ENCODE measurements at places on chromosomes 1 and 21.

GRCh38 chr1:84253891-84254290 is 47.6 kb upstream of the SAMD13 start:
- no peak for DNase-seq

DNA sequence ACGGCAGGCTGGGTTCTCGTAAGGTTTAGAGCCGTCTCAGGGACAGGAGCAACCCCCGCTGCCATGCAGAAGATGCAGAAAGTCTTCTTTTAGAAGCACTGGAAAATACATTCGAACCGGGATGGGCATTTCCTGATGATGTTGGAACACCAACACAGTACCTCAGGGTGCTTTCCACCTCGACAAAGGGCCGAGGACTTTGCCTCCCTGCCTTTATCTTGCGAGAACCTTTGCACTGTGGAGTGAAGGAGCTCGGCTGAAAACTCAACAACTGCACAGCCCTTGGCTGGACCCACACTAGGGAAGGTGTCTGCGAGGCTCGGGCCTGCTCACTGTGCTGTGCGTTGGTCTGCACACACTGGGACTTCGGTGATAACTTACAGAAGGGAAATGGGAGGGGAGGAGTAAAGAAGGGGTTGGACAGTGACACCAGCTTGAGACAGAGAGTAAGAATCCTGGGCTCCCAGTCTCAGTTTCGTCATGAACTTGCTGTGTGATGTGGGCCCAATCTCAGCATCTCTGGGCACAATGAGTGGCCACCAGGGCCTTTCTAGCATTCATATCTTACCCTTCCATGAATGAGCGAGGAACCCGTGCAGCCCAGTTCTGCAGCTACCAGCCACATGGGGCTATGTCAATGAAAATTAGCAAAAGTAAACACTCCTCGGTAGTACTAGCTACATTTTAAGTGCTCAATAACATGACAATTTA is 18.2 kb downstream of the RCAN1 start:
- DNase-seq, result no peak

DNA sequence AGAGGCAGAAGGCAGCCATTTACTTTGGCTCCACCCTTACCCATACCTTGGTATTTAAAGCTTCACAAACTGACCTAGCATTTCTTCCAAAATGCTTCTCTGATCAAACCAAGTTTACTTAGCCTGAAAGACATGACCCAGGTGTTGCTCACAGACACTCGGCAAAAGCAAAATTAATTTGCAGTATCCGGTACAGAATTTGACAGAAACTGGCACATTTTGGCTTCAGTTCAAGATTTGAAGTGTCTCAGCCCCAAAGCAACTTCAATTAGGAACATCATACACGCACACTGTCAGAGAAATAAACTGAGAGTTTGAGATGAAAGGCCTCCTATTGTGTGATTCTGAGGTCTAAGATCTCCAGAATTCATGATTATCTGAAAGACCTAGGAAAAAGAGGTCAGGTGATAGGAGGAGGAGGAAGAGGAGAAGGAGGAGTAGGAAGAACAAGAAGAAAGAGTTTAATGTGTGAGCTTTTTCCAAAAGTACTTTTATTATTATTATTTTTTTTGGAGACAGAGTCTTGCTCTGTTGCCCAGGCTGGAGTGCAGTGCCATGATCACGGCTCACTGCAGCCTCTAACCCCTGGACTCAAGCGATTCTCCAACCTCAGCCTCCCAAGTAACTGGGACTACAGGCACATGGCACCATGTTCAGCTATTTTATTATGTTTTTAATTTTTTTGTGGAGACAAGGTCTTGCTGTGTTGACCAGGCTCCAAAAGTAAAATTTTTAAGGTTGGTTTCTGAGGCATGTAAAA is 143.6 kb downstream of the SLC45A1 start:
- DNase-seq, result no peak

DNA sequence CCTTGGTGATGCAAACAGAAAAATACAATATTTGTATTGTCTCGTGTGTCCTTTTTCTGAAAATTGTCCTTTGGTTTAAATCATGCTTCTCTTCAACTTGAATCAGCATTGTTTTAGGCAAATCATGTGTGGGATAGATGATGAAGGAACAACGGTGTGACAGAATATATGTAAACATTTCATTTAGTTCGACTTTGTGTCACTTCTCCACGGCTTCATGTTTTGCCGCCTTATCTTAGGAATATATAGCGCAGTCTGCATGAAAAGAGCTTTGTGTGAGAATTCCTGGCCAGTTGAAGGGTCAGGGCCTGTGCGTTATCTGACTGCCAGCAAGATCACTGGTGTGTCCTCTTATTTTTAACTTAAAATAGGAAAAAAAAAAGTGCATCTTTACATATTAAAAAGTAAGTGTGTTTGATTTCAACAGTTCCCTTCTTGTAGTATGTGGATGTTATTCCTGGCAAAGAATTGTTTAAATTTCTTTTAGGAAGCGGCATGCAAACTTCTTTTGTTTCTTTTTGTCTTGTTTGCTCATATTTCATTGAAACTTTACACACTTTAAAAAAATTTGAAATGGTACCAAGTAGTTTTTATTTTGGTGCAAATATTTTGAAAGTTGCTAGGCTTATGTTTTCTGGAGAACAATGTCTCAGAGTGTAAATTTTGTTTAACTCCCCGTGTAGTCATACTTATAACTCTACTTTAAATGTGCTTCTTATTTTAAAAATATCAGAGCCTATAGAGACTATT is 465.2 kb downstream of the USP25 start:
- peak; percentile 76 for DNase-seq

DNA sequence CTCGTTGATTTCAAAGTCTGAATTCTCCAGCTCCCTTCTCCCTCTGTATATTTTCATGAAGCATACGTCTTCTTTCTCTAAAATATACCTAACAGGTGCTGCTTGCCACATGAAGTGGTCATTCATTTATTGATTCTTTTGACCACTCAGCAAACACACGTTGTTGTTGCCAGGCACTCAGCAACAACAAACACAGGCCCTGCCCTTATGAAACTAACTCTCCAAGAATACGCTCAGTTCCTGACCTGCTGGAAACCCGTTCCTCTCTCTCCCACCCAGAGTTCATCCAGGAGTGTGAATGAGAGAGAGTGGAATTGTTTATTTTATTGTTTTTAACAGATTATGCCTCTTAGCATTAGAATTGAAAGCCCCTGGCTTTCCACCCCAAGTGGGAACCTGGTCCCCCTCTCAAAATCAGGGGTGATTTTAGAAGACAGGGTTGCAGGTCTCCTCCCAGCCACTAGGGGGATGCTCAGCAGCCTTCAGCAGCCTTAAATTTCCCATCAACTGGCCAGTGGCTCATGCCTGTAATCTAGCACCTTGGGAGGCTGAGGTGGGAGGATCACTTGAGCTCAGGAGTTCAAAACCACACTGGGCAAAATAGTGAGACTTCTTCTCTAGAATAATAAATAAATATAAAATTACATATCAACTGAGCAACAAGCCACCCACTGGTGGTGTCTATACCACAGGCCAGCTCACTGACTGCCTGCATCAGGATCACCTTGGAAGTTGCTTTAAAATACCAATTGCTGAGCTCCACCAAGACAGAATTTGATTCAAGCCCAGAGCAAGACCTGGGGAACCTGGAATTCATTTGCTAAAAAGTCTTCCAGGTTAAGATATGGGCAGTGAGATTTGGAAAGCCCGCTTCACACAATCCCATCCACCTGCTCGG is 181.0 kb upstream of the KLHDC7A start:
- peak; percentile 29 for DNase-seq

DNA sequence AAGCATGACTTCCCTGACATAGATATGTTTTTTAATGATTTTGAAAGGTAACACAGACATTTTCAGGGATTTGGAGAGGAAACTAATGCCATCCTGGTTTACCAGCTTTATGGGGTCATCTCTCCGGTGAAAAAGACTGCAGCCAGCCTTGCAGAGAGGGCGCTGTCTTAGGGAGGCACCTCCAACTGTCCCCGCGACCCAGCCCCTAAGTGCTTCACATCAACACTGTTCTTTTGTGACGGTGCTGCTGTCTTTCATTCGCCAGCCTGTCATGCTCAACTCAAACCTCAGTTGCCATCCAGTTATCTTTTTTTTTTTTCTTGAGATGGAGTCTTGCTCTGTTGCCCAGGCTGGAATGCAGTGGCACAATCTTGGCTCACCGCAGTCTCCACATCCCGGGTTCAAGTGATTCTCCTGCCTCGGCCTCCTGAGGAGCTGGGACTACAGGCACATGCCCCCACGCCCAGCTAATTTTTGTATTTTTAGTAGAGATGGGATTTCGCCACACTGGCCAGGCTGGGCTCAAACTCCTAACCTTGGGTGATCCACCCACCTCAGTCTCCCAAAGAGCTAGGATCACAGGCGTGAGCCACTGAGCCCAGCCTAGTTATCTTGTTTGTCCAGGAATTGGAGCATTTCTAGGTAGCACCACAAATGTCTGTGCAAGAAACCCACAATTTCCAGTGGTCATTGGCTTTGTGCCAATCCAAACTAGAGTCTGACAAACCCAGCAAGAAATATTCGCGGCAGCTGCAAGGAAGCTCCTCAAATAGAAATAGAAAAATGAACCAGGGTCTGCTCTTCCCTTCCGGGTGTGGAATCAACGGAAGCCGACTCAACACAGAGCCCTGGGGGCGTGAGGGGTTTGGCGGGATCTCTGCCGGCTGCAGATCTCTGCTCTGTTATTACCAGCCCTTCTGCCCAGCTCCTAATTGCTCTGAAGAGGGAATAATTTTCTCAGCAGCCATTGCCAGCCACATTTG is 24.2 kb downstream of the PDE9A start:
- no peak for DNase-seq

Measured in erythroblast (primary cell).